ENCODE measurements at places on chromosomes 13 and 19. TPM values are rescaled to one million over a fixed set of nuclear protein-coding genes. Genes with fewer than 3 reads are reported as not detected.

GRCh38 chr19:3368441-3368795 lies 2.0 kb downstream of the NFIC start:
- peaks cover 7% of the 10 kb centered on the region for H3K4me1 ChIP-seq
- no peak overlapping the region for H3K27ac ChIP-seq
- peaks cover 29% of the 10 kb centered on the region for H3K27me3 ChIP-seq
- no peaks in the 10 kb centered on the region for H3K36me3 ChIP-seq
- no peak overlapping the region for H3K4me3 ChIP-seq

DNA sequence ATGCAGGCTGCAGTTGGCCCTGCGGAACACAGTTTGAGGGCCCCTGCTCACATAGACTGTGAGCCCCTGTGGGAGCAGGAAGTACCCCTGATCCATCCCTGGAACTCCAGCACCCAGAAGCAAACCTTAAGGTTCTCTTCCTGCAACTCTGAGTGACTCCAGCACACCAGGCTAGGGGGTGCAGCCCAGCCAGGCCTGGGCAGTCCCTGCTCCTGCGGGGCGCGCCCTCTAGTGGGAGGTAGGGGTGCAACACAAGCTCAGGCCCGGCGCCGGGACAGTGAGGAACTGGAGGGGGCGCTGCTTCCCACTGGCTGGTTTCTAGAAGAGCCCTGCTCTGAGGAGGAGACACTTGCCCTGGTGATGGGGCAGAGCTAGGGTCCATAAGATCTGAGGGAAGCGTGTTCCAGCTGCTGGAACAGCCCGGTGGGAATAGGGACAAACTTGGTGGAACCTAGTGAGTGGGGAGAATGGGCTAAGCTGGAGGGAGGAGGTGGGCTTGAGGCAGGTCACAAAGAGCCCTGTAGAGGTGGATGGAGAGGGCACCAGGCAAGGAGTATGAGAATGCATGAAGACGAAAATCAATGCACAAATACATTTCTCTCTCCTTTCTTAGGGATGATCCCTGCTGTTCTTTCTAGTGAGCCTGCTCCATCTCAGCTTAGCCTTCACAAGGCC lies 5.0 kb downstream of the ZSCAN5A start:
- peaks cover 14% of the 10 kb centered on the region for H3K4me1 ChIP-seq
- H3K27ac ChIP-seq = no peak overlapping the region
- peak; percentile 57 for DNase-seq
- no peaks in the 10 kb centered on the region for H3K27me3 ChIP-seq
- H3K4me3 ChIP-seq = no peak overlapping the region

DNA sequence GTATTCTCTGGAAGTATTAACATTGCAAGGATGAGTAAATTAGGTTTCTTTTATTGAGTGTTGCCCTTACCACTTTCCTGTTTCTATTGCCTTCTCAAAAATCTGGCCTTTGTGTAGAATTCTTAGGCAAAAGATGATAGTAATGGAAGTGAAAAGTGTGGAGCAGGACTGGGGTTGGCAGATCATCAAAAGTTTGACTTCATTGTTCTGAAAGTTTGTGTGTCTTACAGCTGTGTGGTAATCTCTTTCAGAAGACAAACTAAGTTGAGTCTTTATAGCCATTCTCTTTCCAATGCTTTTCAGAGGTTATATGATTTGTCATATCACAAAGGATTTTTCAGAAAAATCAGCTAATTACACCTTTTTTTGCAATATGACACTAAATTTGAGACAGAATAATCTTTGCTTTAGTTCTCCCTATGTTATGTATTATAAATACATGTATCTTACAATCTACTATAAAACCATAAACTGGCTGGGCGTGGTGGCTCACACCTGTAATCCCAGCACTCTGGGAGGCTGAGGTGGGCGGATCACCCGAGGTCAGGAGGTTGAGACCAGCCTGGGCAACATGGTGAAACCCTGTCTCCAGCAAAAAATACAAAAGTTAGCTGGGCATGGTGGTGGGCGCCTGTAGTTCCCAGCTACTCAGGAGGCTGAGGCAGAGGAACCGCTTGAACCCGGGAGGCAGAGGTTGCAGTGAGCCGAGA lies 8.7 kb upstream of the KCNRG start:
- peaks cover 20% of the 10 kb centered on the region for H3K4me1 ChIP-seq
- no peak overlapping the region for H3K4me3 ChIP-seq
- H3K27me3 ChIP-seq = no peaks in the 10 kb centered on the region
- H3K36me3 ChIP-seq = peaks cover 73% of the 10 kb centered on the region
- DNase-seq = no peak

DNA sequence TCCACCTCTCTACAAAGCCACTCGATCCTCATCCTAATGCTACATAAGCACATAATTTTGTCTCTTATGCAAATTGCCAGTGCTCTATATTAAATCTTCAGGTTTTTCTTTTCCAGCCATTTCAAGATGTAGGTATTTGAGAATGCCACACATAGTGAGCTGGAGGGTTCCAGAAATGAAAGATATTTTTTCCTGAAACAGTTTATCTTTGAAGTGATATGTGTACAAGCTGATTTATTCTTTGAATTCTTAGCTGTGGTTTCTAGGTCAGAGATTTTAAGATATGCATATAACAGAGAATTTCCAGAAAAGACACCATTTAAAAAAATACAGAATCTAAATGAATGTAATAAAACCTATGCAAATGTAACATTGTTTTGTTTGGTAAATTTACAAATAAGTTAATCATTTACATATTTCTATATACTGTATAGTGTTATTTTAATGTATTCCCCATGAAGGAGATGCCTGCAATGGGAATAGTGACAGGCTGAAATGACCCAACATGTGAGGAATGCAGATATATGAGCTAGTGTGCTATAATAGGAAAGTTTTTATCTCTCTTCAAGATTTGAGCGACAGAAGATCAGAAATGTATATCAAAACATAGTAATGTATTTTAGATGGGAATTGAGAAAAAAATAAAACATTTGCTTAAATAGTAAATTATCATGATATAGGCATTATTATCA lies 570.2 kb downstream of the SLITRK1 start:
- H3K27me3 ChIP-seq = no peaks in the 10 kb centered on the region
- no peak overlapping the region for H3K4me3 ChIP-seq
- H3K4me1 ChIP-seq = no peaks in the 10 kb centered on the region

GRCh38 chr13:40126306-40127085 lies 471.0 kb downstream of the COG6 start:
- peaks cover 17% of the 10 kb centered on the region for H3K4me1 ChIP-seq
- H3K27me3 ChIP-seq = no peaks in the 10 kb centered on the region
- H3K36me3 ChIP-seq = peaks cover 13% of the 10 kb centered on the region
- no peak overlapping the region for H3K4me3 ChIP-seq
- H3K27ac ChIP-seq = no peak overlapping the region

GRCh38 chr19:4717966-4718701 lies 5.5 kb downstream of the DPP9 start:
- no peak overlapping the region for H3K27ac ChIP-seq
- peaks cover 8% of the 10 kb centered on the region for H3K4me1 ChIP-seq
- H3K27me3 ChIP-seq = no peaks in the 10 kb centered on the region
- no peak overlapping the region for H3K4me3 ChIP-seq
- DNase-seq = no peak

GRCh38 chr19:36265856-36266374 lies 51.0 kb downstream of the ZNF146 start:
- no peak for DNase-seq
- H3K4me1 ChIP-seq = no peaks in the 10 kb centered on the region
- no peaks in the 10 kb centered on the region for H3K27me3 ChIP-seq
- H3K4me3 ChIP-seq = no peak overlapping the region
- H3K36me3 ChIP-seq = peaks cover 5% of the 10 kb centered on the region

GRCh38 chr19:50513746-50514345 lies at the start of gene ASPDH:
Gene ASPDH, minus strand, starts transcription at chr19:50513913. Its CDS starts 90 bp downstream, at chr19:50513823.
- peak within 1 kb of the TSS; percentile 15 for H3K27ac ChIP-seq
- H3K27me3 ChIP-seq = no peaks in the 10 kb centered on the region
- peaks cover 6% of the 10 kb centered on the region for H3K4me1 ChIP-seq

GRCh38 chr19:33684538-33685232 lies 62.9 kb downstream of the CHST8 start:
- H3K4me3 ChIP-seq = no peak overlapping the region
- no peaks in the 10 kb centered on the region for H3K4me1 ChIP-seq
- H3K36me3 ChIP-seq = no peaks in the 10 kb centered on the region
- DNase-seq = no peak
- no peak overlapping the region for H3K27ac ChIP-seq

GRCh38 chr13:26054896-26055295 lies 3.1 kb upstream of the SHISA2 start:
- DNase-seq = no peak
- H3K27ac ChIP-seq = no peak overlapping the region
- H3K27me3 ChIP-seq = peaks cover 63% of the 10 kb centered on the region
- H3K4me1 ChIP-seq = peaks cover 20% of the 10 kb centered on the region

DNA sequence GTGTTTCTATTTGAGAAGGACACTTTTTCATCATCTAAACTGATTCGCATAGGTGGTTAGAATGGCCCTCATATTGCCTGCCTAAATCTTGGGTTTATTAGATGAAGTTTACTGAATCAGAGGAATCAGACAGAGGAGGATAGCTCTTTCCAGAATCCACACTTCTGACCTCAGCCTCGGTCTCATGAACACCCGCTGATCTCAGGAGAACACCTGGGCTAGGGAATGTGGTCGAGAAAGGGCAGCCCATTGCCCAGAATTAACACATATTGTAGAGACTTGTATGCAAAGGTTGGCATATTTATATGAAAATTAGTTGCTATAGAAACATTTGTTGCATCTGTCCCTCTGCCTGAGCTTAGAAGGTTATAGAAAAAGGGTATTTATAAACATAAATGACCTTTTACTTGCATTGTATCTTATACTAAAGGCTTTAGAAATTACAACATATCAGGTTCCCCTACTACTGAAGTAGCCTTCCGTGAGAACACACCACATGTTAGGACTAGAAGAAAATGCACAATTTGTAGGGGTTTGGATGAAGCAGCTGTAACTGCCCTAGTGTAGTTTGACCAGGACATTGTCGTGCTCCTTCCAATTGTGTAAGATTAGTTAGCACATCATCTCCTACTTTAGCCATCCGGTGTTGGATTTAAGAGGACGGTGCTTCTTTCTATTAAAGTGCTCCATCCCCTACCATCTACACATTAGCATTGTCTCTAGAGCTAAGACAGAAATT lies 103.8 kb downstream of the TNFRSF19 start:
- H3K4me1 ChIP-seq = peaks cover 5% of the 10 kb centered on the region
- peaks cover 14% of the 10 kb centered on the region for H3K27me3 ChIP-seq
- DNase-seq = no peak
- H3K27ac ChIP-seq = no peak overlapping the region
- H3K36me3 ChIP-seq = no peaks in the 10 kb centered on the region

DNA sequence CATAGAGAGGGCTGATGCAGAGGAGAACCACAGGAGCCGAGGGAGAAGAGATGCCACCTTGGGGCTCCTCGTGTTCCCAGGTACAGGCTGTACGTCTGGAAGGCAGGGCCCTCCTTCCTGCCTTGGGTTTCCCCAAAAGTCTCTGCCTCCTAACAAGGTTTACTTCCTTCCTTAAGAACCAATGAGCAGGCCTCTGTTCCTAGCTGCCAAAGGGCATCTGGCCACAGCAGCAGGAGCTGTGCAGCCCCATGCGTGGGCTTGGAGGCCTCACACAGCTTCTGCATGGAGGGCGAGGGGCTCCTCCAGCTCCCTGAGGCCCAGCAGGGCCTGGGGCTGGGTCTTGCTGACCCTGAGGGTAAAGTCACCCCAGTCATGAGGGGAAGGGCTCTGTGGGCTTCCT lies 40.6 kb upstream of the TSHZ3 start:
- H3K4me3 ChIP-seq = no peak overlapping the region
- no peaks in the 10 kb centered on the region for H3K4me1 ChIP-seq
- no peak overlapping the region for H3K27ac ChIP-seq
- no peaks in the 10 kb centered on the region for H3K27me3 ChIP-seq

DNA sequence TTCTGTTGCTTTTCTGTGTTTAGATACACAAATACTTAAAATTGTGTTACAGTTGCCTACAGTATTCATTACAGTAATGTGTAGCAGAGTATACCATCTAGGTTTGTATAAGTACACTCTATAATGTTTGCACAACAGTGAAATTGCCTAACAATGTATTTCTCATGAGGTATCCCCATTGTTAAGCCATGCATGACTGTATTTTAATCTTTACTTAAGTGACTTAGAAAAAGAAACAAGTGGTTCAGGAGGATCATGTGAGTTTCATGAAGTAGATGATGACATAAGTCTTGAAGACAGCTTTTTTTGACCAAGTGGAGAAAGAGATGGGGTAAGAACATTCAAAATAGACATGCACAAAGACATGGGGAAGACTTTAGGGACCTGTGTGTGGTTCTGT lies 8.4 kb upstream of the KCTD4 start:
- no peak overlapping the region for H3K27ac ChIP-seq
- DNase-seq = no peak
- peaks cover 13% of the 10 kb centered on the region for H3K4me1 ChIP-seq

Gene RASA3
- total RNA-seq = 13.9 TPM

Gene ZNF443
- 4.3 TPM for total RNA-seq

Gene CSNK1A1L
- not detected for total RNA-seq

Gene CEACAM7
- total RNA-seq = not detected

Gene MZT1
- total RNA-seq = 20.9 TPM

Gene PSG5
- total RNA-seq = not detected

Gene ACP7
- not detected for total RNA-seq

Measured in activated T-helper 2 cell treated with anti-CD3 and anti-CD28 coated beads, Interferon-gamma antibody, Interleukin-2, Interleukin-4, amounts not matched to agents 10 μg/mL and 5 μg/mL and 100 μg/mL, durations not matched to agents 14 hours and 24 hours and 36 hours (primary cell).